ENCODE measurements at places on chromosomes 1 and 21.

DNA sequence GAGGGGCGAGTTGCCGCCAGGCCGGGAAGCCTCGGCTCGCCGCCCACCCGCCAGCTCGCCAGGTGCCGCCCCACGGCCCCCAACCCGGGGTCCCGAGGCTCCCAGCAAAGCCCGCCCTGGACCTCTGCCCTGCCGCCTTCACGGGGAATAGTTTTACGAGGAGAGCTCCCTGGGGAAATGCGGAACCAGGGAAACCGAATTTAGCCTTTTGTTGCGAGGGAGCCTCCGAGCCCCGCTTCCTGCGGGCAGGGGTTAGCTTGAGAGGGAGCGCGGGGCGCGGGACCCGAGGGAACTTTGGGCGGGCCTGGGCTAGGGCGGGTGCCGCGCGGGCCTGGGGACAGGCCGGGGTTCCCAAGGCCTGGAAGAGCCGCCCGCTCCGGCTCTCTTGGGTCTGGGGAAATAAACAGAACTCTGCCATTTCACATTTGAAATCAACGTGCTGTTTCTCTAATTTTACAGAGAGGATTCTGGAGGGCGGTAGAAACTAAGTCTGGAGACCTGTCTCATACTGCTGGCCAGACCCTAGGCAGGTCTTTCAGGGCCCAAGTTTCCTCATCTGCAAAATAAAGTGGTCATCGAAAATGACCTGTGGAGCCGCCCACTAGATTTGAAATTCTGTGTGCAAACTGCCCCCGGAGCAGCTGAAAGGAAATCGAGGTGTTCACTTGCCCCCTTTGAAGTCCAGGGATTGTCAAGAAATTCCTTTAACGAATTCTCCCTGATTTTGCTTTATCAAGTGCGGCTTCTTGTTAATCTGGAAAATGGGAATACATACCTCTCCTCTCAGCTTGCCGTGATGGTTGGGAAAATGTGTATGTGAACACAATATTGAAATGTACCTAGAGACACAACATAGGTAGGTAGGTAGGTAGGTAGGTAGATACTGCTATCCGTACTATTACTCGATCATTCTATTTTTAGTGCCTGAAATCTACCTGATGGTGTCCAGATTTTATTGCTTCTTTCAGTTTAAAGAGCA, 749 bp upstream of the GLUL start:
- no peak for DNase-seq

DNA sequence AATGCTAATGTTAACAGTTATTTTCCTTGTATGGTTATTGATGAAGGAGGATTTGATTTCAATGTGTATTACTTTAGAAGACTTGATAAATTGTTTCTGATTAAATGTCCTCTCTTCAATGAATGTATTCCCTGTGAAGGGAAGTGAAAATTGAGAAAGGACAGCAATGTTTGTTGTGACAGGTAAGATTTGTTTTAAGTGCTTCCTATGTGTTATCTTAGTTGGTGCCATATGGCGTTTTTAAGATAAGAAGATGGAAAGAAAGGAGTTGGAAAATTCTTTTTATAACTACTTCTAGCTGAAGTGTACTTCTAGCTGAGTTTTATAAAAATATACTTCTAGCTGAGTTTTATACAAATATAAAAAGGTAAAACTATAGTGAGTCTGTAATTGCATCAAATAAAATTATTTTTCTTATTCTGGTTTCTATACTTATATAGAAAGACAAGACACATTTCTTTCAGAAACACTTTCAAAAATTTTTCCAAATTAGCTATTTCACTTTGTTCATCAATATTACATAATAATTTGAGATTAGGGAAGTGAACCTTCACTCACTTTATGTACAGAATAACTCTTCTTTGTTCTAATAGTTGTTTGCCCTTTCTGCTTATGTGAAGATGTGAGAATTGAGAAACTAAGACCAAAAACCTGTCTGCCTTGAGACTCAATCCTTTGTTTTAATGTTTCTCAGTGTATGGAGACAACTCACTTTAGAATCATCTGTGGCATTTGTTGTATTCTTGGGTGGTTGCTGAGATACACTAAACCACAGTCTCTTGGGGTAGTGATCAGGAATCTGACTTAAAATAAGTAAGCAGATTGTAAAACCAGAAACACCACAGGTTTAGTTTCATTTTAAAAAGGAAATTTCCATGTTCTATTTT, 382.9 kb upstream of the B3GALT2 start:
- no peak for DNase-seq

GRCh38 chr1:183732236-183732880, 72.6 kb upstream of the RGL1 start:
- no peak for DNase-seq

- DNase-seq = no peak
Observed at GRCh38 chr1:86195281-86195680, 38.7 kb upstream of the COL24A1 start.

- DNase-seq = no peak
Observed at GRCh38 chr1:41313661-41314131, 47.5 kb upstream of the FOXO6 start.

- no peak for DNase-seq
Observed at GRCh38 chr1:10608690-10609089, 133.9 kb downstream of the PEX14 start.

DNA sequence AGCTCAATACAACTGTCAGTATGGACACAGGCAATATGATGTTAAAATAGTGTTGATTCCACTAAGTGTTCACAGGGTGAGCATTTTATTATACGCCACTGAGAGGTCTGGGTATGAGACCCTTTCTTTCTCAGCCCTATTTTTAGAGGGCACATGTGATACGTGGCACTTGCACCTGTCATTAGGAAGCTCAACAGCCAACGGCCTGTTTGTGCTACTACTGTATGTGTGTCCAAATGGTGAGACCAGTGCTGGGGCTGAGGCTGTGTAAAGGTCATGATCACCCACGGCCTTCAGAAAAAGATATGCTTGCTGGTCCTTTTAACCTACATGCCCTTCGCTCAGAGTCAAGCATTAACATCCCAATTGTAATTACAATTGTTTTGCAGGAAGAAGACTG, 176.2 kb downstream of the DUSP10 start:
- no peak for DNase-seq

DNA sequence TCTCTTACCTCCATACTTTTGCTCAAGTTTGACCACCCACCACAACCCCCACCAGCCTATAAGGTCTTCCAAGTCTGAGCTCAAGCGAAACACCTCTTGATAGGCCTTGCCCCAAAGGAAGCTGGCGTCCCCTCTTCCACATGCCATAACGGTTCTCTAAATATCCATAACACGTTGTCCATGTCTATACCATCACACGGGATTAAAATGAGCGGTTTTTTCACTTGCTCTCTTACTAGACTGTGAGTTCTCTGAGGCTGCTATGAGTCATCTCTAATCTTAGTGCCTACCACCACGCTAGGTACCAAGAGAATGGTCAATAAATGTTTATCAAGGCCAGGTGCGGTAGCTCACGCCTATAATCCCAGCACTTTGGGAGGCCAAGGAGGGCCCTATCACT, 41.0 kb downstream of the WASF2 start:
- no peak for DNase-seq

DNA sequence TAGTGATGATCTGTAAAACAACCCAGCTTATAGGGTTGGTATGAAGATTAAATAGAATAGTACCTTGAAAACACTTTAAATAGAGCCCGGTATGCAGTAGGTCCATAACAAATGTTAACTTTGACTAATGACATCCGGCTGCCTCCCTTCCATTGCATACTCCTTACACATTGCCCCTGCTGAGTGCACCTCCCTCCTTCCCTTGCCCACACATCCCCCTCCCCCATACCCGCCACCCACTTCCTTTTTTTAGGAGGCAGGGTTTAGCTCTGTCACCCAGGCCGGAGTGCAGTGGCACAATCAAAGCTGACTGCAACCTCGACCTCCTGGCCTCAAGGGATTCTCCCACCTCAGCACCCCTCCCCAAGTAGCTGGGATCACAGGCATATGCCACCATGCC, 24.4 kb upstream of the ZC3H12A start:
- no peak for DNase-seq

GRCh38 chr1:181525104-181525721, 41.9 kb downstream of the CACNA1E start:
- DNase-seq = no peak

GRCh38 chr1:221697923-221698425, 43.9 kb downstream of the DUSP10 start:
- DNase-seq = no peak

- no peak for DNase-seq
Observed at GRCh38 chr1:205769641-205770365, 5.5 kb downstream of the RAB29 start.

DNA sequence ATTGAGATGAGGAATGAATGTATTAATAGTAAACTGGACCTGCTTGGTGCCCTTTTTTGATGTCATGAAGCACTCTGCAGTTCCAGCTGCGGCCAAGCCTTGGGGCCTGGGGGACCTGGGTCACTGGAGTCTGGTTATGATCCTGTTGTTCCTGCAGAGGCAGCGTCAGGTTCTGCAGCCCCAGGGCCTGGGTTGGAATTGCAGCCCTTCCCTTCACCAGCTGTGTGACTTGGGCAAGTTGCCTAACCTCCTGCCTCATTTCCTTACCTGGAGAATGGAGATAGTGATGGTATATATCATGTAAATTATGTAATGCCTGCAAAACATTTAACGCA, 9.1 kb upstream of the ATP5PO start:
- DNase-seq = no peak

GRCh38 chr1:26936823-26937222, 15.3 kb downstream of the NUDC start:
- no peak for DNase-seq
